ENCODE measurements at places on chromosomes 6 and 20. TPM values are rescaled to one million over a fixed set of nuclear protein-coding genes. Genes with fewer than 3 reads are reported as not detected.
A peak's percentile ranks its signal among the peaks of the same experiment; 100 is the strongest.

Gene IL17F
- not detected for total RNA-seq

DNA sequence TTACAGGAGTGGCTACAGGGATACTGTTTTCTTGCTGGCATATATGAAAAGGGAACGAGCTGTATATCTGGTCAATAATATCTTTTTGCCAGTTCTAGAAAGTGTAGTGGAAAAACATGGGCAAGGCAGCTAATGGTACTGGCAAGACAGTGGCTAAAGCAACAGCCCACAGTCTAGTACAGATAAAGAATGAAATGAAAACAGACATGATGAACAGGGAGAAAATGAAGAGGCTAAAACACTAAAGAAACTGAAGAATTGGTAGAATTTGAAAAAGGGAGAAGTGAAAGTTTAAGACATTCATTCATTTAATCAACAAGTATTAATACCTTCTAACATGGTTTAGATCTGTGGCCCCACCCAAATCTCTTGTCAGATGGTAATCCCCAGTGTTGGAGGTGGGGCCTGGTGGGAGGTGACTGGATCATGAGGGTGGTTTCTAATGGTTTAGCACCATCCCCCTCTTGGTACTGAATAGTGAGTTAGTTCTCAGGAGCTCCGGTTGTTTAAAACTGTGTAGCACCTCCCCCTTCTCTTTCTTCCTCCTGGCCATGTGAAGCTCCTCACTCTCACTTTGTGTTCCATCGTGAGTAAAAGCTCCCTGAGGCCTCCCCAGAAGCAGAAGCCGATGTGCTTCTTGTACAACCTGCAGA, 18.1 kb downstream of the FAM184A start:
- DNase-seq: no peak

- DNase-seq: no peak
Observed at GRCh38 chr20:3251806-3252205, 12.8 kb upstream of the SLC4A11 start.

- no peak for DNase-seq
Observed at GRCh38 chr6:107244742-107245480, 129.6 kb upstream of the BEND3 start.

Gene COL19A1
- total RNA-seq: 0.36 TPM

- DNase-seq: no peak
Observed at GRCh38 chr6:13357551-13358075, 29.3 kb upstream of the TBC1D7 start.

DNA sequence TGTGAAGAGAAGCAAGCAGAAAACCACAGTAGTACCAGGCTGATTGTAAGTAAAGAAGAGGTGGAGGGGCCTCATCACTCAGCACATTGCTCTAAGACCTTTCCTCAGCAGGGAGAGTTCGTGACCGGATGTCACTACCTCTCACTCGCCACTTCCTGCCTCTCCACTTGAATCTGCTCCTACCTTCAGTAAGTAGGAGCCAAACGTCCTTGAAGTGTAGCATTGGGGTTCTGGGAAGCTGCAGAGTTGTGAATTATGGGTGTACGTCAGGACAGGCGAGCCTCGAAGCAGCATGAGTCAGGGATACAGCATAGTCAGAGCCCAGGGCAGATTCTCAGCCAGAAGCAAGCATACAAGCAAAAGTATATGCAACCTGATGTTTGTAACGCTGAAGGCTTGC, 224.9 kb downstream of the PHACTR1 start:
- peak; percentile 2 for DNase-seq

Gene METTL24
- total RNA-seq: 0.26 TPM

DNA sequence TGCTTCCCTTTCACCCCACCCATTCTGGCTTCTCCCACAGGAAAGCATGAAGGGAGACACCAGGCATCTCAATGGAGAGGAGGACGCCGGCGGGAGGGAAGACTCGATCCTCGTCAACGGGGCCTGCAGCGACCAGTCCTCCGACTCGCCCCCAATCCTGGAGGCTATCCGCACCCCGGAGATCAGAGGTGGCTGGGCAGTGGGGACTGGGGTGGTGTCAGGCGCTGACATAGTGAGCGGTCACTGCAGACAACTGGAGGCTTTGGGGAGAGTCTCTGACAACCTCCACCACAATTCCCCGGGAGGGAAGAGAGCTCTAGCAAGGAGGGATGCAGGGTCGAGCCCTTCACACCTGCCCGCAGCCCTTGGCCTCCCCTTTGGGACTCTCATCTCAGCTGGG, 18.1 kb downstream of the DNMT3B start:
- no peak for DNase-seq

- DNase-seq: no peak
Observed at GRCh38 chr6:137913996-137914529, 47.0 kb downstream of the TNFAIP3 start.

DNA sequence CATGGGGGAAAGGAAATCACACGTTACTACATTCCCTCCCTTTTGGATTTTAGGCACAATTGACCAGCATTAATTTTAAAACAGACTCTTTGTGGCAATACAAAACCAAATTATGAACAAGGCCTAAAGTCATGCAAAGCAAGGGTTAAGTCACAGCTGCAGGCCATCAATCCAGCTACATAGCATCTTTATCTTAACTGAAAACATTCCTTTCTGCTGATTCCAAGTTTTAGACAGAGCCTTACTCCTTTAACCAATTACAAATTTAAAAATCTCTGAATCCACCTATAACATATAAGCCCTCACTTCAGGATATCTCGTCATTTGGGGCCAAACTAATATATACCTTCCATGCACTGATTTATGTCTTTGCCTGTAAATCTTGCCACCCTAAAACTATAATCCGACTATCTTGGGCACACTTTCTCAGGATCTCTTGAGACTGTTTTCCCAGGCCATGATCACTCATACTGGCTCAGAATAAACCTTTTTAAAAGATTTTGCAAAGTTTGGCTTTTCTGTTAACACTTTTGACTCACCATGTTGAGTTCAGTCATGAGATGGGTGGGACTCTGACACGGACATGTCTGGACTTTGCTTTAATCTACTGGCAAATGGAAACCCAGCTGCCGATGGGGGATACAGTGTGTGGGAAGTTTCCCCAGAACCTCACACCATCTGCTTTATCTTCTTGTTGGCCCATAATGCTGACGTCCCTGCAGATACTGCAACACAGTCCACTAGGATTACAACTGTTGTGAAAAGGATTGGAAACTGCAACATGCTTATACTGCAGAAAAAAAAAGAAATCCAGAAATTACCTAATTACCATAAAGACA, 757.0 kb downstream of the PTPRT start:
- no peak for DNase-seq

- DNase-seq: no peak
Observed at GRCh38 chr6:121143476-121143875, 190.8 kb downstream of the TBC1D32 start.

GRCh38 chr6:33272275-33273128, 627 bp downstream of the RPS18 start:
- no peak for DNase-seq

Gene BTN1A1
- total RNA-seq: 0.14 TPM

- DNase-seq: no peak
Observed at GRCh38 chr6:169592558-169592957, 109.3 kb downstream of the WDR27 start.

Gene SRSF3
- 589 TPM for total RNA-seq

DNA sequence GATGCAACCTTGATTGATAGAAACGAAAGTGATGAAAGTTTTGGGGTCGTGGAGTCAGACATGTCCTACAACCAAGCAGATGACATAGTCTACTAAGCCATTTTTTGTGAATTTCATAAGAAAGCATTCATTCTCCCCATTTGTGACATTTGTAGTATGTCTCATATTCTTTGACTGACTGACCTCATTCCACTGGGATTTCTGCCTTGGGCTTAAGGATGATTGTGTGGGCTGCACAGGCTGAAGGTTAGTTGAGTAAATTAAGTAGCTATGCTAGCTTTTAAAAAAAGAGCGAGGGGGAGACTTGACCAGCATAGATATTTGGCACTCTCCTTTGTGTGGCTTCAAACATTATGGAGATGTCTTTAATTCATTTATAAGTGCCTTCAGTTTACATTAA, 28.9 kb downstream of the STMND1 start:
- no peak for DNase-seq

DNA sequence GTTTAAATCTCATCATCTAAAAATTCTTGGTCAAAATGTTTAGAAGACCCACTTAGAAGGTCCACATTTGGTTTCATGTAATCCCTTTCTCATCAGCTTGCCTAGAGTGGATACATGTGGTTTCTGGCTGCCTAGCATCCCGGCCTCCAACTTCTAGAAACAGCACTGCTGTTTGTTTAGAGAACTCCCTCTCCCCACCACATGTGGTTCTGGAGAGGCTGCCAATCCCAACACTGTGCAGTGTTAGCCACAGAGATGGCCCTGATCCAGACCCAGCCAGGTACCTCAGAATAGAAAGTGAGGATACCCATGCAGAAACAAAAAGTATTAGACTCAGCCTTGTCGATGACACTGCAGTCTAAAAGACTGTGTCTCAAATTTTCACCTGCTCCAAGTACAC, 241.8 kb downstream of the BCKDHB start:
- DNase-seq: no peak

Gene CDC5L
- total RNA-seq: 27.7 TPM

Gene KCNG1
- 1.0 TPM for total RNA-seq

Measured in activated naive CD8-positive, alpha-beta T cell treated with anti-CD3 and anti-CD28 coated beads for 36 hours (primary cell).